ENCODE measurements at places on chromosomes 16 and 17.

- DNase-seq, result no peak
These were observed 475.0 kb upstream of the TOM1L1 start for GRCh38 chr17:54425671-54426070.

DNA sequence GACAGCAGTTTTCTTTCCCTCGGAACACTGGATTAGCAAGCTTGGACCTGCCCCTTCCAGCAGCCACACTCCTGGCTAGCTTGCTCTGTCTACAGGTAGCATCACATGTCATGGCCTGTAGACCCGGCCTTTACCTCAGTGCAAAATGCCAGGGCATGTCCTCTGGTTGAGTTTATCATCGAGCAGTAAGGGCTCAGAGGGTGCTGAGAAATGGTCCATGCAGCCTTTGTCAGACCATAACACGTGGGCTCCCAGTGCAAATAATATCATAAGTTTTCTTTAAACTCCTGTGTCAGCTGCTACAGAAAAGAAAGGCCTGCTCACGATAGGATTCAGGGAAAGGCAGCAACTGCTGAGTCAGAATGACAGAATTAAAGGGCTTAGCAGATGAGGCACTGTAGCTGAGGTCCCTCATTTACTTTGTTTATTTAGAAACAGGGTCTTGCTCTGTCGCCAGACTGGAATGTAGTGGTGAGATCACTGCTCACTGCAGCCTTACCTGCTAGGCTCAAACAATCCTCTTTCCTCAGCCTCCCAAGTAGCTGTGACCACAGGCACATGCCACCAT is 8.0 kb upstream of the GNA13 start:
- no peak for DNase-seq

DNA sequence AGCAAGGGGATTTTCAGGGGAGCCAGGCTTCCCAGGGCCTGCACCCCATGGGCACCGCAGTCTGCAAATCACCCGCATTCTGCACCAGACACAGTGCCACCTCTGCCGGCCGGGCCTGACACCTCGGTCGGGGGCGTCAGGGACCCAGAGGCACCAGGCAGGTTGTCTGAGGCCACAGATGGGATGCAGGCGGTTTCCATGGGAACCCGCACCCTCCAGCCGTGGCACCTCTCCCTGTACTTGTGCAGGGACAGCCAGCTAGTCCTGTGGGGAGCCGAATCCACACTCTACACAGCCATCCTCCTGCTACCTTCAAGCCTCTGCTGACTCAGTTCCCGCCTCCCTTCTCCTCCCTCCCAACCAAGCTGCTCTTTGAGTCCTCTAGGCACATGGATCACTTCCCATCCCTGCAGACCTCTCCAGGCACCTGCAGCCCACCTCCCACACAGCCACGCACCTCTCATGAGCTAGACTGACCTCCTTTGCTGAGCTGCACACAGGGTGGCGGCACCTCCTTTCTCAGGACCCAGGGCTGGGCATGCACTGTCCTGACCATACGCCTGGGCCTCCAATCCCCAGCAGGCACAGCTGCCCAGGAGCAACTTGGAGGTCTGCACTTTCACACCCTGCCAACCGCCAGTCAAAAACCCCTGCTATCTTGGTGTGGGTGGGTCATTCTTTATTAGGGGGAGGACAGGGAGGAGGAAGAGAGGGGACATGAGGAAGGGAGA is 119.5 kb downstream of the C16orf78 start:
- DNase-seq, result no peak

GRCh38 chr17:74430706-74431567 is 951 bp upstream of the GPRC5C start:
- no peak for DNase-seq

- DNase-seq, result no peak
These were observed 61.3 kb upstream of the KIFC3 start for GRCh38 chr16:57863434-57864160.

DNA sequence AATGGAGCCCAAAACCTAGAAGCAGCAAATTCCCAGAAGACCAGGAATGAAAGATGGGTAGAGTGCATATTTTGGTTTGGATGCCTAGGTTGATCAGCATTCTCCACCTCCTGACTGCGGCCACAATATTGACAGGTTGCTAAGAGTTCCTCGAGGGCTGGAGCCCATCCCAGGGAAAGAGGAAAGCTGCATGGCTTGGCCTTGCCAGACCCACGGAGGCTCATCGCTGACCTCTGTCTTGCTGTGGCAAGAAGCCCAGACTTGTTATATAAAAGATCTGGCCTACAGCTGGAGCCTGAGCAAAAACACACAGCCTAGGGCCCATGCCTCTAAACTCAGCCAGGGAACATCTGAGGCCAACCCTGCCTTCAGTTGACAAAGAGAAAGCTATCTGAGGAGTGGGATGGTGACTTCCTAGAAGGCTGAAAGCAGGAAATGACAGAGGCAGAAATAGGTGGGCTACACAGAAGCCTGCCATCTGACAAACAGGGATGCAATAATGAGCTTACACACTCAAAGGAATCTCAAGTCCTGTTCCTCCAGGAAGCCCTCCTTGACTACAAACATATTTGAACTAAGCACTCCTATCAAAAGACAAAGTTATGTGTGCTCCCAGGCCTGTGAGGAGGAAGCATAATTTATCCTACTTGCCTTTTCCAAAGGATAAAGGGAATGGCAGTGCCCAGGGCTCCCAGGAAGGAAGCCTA is 22.5 kb upstream of the SLC35B1 start:
- no peak for DNase-seq

DNA sequence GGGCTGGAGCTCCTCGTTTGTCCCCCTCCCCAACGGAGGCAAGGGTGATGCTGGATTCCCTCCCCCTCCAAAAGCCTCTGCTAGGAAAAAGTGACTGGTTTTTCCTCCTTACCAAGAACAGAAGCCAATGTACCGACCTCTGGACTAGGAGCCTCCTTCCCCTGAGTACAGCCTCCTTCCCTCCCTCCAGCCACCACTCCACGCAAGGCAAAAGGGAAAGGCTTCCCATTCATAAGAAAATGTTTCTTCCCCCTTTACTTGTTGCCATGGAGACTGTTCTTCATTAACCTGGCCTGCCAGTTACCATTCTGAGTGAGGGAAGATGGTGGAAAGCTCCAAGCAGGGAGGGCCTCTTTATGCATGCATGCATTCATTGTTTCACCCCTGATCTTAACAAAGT is 4.3 kb upstream of the PIMREG start:
- no peak for DNase-seq

- no peak for DNase-seq
These were observed 8.1 kb upstream of the OR2C1 start for GRCh38 chr16:3347586-3347985.

DNA sequence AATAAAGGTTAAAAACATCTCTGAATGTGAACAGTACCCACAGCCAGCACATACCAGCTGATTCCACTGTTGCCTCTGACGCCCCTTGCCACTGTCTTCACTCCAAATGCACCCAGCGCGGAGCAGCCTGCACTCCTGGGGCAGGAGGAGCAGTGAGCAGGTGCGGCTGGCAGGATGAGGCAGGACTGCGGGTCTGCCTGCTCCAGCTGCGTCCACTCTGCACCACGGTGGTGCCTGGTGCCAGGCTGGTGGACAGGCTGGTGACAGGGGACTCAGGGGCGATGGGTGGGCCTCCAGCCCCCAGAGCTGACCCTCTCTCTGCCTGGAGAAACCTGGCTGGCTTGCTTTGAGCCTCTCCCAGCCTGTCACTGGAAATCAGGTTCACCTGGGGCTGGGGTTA is 9.4 kb downstream of the RAB40B start:
- DNase-seq, result no peak
